ENCODE measurements at places on chromosomes 3 and 15.

DNA sequence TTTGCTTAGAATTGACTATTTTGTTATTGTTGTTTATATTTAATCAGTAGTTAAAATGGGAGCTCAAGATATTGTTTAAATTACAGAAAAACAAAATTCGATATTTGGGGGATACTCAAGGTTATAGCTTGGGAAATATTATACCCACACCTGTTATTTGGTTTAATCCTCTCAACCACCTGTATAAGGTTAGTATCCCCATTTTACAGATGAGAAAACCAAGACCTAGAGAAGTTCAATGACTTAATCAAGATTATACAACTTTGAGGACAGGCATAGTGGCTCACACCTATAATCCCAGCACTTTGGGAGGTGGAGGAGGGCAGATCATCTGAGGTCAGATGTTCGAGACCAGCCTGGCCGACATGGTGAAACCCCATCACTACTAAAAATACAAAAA lies 39.8 kb upstream of the CA12 start:
- no peak for DNase-seq

DNA sequence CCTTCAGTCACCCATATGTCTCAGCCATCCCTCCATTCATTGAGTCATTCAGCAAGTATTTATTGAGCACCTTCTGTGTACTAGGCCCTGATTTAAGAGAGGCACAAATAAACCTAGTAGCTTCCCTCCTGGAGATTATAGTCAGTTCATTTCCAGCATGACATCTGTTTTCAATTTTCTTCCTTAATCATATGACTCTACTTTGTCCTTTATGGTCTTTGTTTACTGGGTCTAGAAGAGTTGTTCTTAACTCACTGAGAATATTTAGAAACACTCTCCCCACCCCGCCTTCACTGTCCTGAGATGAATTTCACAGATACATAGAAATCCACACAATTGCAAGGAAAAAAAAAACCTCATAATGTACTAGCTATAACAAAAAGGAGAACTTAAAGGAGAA lies 44.8 kb upstream of the ADAMTS9 start:
- no peak for DNase-seq

- no peak for DNase-seq
These were observed 98.1 kb upstream of the TGFBR2 start for GRCh38 chr3:30508339-30508738.

GRCh38 chr3:56593455-56594158 lies 36.6 kb downstream of the CCDC66 start:
- no peak for DNase-seq

DNA sequence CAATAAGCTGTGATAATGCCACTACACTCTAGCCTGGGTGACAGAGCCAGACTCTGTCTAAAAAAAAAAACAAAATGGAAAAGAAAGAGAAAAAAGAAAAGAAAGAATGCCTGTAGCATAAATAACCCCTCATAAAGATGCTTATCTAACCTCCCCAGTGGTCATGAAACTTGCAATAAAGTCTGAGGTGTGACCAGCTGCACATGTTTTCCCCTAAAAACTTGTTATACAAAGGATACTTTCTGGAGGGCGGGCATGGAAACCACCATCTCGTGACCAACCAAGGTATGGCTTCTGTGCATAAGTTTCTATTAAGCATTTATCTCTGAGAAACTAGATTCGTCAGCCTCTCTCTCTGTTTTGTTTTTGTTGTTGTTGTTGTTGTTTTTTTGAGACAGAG lies 21.8 kb downstream of the CCDC32 start:
- no peak for DNase-seq

DNA sequence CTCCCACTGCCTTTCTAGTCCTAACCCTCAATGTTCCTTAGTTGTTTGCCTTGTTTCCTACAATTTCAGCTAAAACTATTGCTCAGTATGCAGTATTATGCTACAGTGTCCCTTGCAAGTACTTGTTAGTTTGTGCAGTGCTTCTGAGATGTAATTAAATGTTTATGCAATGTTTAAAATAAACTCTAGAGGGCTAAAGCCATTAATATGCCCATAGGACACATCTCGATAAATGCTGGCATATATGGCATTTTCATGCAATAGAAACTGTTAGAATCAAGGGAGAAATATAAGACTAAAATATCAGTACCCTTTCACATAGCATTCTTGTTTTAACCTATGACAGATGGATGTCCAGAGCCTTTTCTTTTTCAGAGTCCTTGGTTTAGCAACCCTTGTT lies 59.8 kb upstream of the ACKR4 start:
- DNase-seq, result no peak

DNA sequence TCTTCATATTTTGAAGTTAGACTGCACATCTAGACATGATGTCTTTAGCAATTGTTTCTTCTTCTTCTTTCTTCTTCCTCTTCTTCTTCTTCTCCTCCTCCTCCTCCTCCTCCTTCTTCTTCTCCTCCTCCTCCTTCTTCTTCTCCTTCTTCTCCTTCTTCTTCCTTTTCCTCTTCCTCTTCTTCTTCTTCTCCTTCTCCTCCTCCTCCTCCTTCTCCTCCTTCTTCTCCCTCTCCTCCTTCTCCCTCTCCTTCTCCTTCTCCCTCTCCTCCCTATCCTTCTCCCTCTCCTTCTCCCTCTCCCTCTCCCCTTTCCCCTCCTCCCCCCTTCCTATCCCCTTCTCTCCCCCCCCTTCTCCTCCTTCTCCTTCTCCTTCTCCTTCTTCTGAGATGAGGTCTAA lies 21.9 kb downstream of the TCF12 start:
- DNase-seq, result no peak

DNA sequence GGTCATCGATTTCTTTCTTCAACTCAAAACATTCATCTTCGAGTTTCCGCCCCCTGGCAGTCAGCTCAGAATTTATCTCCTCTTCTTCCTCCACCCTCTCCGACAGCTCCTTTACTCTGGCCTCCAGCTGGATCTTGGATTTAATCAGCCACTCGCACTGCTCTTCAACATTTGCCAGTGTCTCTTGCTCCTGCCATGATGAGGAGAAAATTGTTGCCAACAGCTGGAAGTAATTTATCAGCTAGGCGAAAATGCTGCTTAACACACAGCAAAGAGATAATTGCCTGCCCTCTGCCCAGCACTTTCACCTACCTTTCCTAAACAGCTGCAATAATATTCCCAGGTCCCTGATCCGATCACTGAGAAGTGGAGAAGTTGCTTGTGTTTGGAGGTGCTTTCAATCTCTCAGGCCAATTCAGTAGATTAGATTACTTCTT lies 69.3 kb downstream of the MYH15 start:
- DNase-seq, result no peak

DNA sequence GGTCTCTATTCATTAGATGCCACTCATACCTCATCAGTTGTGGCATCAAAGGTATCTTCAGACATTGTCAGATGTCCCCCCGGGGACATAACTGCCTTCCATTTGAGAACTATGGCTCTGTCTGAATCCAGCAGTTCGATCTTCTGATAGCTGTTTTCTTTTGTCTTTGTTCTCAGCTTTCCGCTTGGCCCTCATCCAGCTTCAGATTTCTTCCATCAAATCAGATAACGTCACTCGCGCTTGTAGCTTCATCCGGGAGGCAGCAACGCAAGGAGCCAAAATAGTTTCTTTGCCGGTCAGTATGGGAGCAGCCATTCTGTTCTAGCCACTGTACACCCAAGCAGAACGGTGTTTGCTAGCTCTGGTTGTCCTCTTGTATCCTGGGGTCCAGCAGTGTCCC lies 4.4 kb downstream of the NIT2 start:
- no peak for DNase-seq

- no peak for DNase-seq
These were observed 106.2 kb downstream of the TMCO5A start for GRCh38 chr15:38040615-38041014.

DNA sequence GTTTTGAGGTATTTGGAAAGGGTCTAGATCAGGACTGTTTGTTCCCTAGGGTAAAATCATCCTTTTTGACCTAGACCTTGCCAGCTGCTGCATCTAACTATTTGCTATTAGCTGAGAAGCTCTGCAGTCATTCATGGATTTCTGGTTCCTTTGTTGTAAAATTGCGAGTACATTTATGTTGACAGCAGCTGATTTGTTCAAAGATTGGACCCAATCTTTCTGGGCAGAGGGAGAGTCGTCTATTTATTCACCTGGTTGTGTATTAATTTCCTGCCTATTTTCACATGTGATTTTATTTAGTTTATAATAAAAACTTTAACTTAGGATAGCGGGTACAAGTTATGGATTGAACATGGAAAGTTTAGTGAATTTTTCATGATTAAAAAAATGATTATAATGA lies 236.3 kb downstream of the CNTN4 start:
- peak; percentile 89 for DNase-seq

- no peak for DNase-seq
These were observed 459.4 kb upstream of the TGFBR2 start for GRCh38 chr3:30146978-30147377.

DNA sequence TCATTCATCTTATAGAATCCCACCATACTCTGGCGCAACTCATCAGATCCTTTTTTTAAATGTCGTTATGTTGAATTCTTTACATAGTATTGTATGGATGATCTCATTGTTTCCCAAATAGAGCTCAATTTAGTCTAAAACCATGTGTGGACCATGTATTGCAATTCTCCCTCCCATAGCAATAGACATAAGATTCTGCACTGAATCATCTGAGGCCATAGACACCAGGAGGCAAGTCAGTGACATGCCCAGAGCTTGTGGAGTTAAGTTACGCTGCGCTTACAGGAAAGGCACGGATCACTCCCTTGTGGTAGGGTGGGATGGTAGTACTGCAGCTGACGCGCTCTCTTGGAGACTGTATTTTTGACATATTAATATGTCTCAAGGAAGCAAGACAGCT lies 211.0 kb downstream of the GABRB3 start:
- DNase-seq, result no peak

GRCh38 chr15:99006904-99007495 lies 592 bp downstream of the PGPEP1L start:
- DNase-seq, result no peak

DNA sequence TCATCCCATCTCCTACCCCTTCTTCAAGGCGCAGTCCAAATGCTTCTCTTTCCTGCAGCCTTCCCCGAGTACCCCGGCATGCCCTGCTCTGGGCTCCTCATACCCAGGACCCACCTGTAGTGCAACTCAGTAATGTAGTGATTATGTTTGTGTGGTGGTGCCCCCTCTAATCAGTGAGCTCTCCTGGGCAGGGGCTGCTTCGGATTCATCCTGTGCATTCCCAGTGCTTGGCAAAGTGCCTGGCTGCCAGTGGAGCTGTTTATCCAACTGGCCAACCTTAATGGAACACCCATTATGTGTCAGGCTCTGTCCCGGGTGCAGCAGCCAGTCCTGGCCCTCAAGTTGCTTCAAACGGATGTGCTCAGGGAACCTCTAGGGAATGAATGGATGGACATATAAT lies 174.4 kb upstream of the LINGO1 start:
- DNase-seq, result no peak

GRCh38 chr3:197406266-197406665 lies 107.9 kb upstream of the DLG1 start:
- no peak for DNase-seq

DNA sequence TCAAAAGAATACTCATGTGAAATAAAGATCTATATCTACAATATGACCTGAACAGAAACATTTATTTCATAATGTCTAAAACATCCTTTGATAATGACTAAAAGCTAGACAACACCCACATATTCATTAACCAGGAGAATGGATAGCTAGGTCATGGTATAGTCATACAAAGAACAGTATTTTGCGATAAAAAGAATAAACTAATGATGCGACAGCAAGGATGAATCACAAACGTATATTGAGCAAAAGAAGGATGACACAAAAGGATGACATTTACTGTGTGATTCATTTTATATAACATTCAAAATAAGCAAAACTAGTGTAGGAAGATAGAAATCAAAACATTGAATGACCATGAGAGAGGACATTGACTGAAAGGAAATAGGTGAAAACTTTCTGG lies 1233.1 kb downstream of the OTOL1 start:
- no peak for DNase-seq

DNA sequence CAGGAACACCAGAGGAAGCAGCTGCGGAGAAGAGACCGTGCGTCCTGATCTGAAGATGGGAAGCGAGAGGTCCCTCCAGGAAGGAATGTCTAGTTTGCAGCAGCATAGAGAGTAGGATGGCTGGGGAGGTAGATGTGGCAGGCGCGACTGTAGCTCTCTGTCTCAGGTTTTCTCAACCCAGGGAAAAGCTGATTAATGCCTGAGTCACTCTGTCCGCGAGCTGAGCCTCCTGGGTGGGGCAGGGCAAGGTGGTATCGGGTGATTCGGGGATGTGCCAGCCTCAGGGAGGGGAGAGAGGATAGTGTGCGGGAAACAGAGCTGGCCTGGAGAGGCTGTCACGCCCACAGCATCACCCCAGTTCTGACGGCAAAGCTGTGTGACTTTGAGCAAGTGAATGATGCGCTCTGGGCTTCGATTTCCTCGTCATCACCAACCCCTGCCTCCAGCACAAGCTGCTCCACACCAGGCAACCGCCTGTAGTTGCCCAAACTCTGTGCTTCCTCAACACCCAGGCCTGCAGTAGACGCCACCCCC lies 28.4 kb downstream of the CPN2 start:
- DNase-seq, result no peak

GRCh38 chr3:3013317-3014052 lies 96.7 kb downstream of the IL5RA start:
- no peak for DNase-seq

- no peak for DNase-seq
These were observed 21.0 kb upstream of the CA12 start for GRCh38 chr15:63402498-63403253.

GRCh38 chr15:75195766-75196241 lies 5.9 kb upstream of the C15orf39 start:
- DNase-seq, result no peak

GRCh38 chr3:128190501-128190900 lies 37.2 kb downstream of the EEFSEC start:
- DNase-seq, result no peak

DNA sequence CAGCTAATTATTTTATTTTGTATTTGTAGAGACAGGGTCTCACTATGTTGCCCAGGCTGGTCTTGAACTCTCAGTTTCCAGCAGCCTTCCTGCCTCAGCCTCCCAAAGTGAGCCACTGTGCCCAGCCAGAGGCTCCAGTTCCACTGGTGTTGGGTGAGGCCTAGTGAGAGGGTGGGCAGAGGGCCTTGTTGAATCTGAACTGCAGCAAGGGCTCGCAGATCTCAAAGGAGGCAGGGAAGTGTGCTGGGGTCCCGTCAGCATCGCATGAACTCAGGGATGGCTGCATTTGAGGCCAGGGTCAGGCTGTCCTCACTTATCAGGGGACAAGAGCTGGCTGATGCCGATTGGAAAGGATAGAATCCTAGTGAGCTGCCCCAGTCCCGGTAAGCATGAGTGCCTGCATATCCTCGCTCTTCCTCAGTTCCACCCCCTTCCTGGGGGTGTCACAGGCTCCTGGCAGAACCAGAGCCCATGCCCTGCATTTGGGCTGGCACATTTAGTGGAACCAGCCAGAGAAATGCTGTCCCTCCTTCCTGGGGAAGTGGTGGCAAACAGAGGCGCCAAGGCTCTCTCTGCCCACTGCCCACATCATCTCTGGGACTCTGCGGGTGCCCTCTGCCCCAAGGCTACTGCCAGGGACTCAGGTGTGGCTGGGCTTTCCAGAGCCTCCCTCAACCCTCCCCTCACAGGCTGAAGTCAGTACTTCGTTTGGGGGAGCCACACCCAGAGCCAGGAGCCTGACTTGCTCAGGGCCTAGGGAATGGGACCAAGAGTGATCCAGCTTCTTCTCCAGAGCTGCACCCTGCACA lies 24.1 kb downstream of the ALS2CL start:
- no peak for DNase-seq
